ENCODE measurements at places on chromosomes 1 and 21. TPM values are rescaled to one million over a fixed set of nuclear protein-coding genes. Genes with fewer than 3 reads are reported as not detected.

UBE4B gene
- total RNA-seq = 66.4 TPM

DPM3 gene
- total RNA-seq = 55.7 TPM

KCND3 gene
- 20.7 TPM for total RNA-seq

DRAXIN gene
- total RNA-seq = 0.03 TPM

VHLL gene
- not detected for total RNA-seq

KLHDC9 gene
- 6.5 TPM for total RNA-seq

SPATA45 gene
- total RNA-seq = not detected

GRHL3 gene
- total RNA-seq = not detected

LCE3E gene
- total RNA-seq = not detected

S100A11 gene
- total RNA-seq = 92.0 TPM

RALGPS2 gene
- 14.4 TPM for total RNA-seq

SYT2 gene
- not detected for total RNA-seq

COL18A1 gene
- total RNA-seq = 51.6 TPM

POU3F1 gene
- total RNA-seq = 0.11 TPM

TNNT2 gene
- total RNA-seq = 9,445 TPM

DMBX1 gene
- total RNA-seq = not detected

RCSD1 gene
- total RNA-seq = 41.6 TPM

IL20 gene
- not detected for total RNA-seq

TGFB2 gene
- 1.6 TPM for total RNA-seq

NEGR1 gene
- 15.2 TPM for total RNA-seq

Measured in Right ventricle myocardium inferior (tissue), 1 donor.